ENCODE measurements at places on chromosomes 3 and 15.

GRCh38 chr15:101059381-101060341 is 140.5 kb downstream of the LRRK1 start:
- no peak for DNase-seq

DNA sequence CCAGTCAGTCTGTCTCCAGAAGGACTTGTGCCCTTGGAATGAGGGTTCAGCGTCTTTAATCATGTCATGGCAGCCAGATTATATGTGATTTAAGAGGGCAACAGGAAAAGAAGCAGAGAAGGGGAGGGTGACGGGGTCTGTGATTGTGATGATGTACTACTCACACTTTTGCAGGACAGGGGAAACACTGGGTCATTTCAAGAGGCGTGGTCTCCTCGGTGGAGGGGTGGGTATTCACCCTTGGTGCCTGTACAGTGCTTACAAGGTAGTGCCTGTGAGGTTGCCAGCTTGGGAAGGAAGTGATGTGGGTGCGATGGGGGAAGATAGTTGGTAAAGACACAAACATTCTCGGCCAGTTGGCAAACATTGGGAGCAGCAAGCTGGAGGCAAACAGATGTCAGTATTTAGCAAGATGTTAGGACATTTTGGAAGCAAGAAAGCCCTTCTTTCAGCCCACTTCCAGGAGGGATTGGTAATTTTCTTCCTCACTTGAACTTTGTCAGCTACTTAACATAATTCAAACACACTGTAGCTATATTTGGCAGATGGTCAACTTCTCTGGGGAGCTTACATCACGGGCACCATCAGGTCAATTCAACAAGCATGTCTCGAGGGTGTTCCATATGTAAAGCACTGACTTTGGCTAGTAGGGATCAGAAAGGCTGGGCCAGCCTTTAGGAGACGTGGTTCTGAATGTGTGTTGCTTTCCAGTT is 71.4 kb upstream of the ROPN1 start:
- peak; percentile 39 for DNase-seq

DNA sequence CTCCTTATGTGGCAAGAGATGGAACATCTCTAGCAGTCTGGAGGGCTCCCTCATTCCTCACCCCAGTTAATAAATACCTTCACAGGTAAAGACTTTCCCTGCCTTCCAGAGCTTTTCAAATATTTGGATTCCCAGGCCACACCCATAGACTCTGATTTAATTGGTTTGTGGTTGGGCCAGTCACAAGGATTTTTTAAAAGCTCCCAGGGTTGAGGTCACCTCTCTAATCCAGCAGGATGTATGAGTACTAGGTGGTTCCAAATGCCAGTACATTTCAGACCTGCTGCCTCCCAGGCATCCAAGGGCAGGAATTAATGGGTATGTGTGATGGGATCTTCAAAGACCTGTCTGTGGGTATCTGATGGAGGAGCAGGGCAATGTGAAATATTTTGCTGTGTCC is 312.8 kb downstream of the CLSTN2 start:
- no peak for DNase-seq

GRCh38 chr3:133956353-133956752 is 60.7 kb upstream of the RAB6B start:
- DNase-seq, result no peak

GRCh38 chr3:188106887-188107830 is 46.8 kb upstream of the LPP start:
- DNase-seq, result no peak

- DNase-seq, result no peak
Measured at GRCh38 chr3:29178809-29179793, 101.8 kb upstream of the RBMS3 start.

GRCh38 chr15:60673918-60674558 is 195.1 kb upstream of the ICE2 start:
- peak; percentile 97 for DNase-seq

GRCh38 chr3:29065211-29065785 is 215.6 kb upstream of the RBMS3 start:
- DNase-seq, result peak; percentile 75

GRCh38 chr3:126484148-126484547 is 8.5 kb upstream of the ZXDC start:
- DNase-seq, result no peak

DNA sequence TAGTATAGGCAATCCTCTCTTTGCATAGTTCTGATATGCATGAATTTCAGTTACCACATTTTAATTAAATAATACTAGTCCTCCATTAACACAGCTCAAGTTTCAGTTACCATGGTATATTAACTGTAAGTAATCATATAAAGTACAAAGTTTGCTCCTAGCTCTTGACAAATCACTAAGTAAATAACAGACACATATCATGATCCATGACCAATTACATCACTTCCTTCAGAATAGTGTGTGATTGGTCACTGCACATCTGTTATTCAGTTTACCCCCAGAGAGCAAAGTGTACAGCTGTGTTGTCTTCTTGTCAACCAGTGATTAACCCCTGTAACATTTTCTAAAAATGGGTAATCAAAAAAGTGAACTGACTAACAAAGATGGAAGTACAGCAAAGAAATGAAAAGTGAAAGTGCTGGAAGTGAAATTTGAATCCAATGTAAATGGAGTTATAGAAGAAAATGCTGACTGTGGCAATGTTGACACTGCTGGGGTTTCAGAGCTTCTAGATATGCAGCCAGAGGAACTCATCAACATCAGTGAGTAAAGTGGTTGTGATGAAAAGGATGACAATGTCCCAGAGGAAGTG is 30.2 kb upstream of the LEKR1 start:
- DNase-seq, result no peak

- no peak for DNase-seq
Measured at GRCh38 chr3:152267831-152268554, 736 bp upstream of the MBNL1 start.

DNA sequence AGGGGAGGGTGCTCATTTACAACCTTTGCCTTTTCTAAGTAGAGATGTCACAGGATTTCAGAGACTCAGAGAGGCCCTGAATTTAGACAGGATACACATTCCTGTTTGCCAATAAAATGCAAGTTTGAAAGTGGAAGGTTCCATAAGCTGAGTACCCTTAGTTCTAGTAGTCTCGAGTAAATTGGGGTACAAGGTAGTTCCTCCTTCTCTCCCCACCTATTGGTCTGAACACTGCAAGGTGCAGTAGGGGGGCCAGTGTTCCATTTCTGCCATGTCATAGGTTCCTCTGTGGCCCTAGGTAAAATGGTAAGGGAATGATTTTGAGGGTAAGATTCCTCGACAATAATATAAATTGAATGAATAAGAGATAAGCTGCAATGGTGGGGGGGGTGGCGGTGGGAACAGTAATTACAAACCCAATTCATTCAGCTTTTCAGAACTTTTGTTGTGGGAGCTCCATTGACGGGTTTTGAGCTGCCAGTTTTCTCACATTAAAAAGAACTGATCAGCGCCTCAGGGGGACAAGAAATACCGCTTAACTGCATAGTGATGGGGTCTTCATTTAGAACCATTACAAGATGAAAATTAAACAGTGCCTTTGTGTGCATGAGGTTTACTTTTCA is 5.9 kb downstream of the SOX2 start:
- DNase-seq, result no peak

DNA sequence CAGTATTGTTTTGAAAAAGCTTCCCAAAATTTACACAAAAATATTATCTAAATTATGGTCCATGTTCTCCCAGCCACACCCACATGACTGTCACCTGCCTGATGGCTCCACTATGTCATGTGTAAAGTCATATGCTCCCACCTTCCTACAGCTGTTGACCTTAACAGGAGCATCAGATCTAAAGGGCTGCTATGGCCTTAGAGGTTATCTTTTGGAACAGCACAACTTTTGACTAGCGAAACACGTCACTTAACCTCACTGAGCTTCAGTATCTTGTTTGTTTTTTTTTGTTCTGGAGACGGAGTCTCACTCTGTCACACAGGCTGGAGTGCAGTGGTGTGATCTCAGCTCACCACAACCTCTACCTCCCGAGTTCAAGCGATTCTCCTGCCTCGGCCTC is 64.4 kb downstream of the PRKAR2A start:
- DNase-seq, result no peak

DNA sequence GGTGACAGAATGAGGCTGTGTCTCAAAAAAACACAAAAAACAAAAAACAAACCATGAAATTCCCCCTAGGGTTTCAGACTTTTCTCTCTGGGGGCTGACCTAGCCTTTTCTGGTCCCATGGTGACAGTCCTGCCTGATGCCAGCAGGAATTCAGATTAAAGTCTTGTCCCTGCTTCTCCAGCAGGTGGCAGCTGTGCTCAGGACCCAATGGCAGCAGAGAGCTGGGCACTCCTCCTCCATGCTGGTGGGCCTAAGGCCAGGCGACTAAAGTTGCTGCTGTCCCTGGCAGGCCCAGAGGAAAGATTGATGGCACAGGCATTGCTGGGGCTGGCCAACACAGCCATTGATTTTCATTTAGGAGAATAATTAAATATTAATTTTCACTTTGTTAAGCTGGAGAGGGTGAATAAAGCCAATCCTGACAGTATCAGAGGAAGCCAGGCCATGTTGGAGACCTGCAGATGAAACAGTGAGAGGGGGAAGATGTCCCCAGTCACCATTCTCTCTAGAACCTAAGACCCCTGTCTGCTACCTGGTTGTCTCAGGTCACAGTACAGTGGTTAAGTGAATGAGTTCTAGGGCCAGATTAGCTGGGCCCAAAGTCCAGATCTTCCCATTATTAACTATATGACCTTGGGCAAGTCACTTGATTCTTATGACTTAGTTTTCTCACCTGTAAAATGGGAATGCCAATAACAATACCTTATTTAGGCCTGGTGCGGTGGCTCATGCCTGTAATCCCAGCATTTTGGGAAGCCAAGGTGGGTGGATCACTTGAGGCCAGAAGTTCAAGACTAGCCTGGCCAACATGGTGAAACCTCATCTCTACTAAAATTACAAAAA is 7.1 kb downstream of the CELF6 start:
- peak; percentile 67 for DNase-seq

GRCh38 chr15:70856884-70857561 is 3.1 kb upstream of the LARP6 start:
- peak; percentile 98 for DNase-seq

DNA sequence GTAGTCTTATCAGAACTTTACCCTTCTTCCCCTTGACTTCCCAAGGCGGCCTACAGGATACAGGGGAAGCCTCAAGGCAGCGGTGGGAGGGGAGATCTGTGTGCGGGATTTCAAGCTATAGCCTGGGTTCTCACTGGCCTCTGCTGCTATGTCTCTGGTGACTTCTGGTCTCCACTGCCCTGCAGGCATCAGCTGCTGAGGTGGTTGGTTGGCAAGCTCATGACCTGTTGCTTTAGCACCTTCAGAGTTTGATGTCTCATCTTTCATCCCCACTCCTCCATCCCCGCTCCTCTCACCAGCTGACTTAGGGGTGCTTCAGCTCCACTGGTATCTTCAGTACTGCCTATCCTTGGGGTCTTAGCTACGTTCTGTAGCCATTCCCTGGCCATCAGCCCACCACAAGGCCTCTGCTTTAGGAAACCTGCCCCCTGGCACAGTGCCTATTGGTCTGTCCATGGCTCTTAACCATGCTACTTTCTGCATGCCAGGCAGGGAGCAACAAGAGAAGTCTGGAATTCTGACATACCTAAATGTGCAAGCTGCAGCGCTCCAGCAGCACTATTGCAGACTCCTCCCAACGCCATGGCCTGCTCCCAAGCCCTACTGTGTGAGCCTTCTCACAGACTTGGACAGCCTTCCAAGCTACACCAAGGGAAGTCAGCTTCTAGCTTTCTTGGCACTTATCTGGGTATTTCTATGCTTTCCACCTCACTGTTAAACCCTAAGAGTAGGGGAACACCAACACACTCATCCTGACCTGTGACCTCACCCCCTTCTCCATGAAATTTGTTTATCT is 1.8 kb upstream of the YEATS2 start:
- no peak for DNase-seq

- DNase-seq, result no peak
Measured at GRCh38 chr3:26406636-26407035, 215.9 kb upstream of the LRRC3B start.

DNA sequence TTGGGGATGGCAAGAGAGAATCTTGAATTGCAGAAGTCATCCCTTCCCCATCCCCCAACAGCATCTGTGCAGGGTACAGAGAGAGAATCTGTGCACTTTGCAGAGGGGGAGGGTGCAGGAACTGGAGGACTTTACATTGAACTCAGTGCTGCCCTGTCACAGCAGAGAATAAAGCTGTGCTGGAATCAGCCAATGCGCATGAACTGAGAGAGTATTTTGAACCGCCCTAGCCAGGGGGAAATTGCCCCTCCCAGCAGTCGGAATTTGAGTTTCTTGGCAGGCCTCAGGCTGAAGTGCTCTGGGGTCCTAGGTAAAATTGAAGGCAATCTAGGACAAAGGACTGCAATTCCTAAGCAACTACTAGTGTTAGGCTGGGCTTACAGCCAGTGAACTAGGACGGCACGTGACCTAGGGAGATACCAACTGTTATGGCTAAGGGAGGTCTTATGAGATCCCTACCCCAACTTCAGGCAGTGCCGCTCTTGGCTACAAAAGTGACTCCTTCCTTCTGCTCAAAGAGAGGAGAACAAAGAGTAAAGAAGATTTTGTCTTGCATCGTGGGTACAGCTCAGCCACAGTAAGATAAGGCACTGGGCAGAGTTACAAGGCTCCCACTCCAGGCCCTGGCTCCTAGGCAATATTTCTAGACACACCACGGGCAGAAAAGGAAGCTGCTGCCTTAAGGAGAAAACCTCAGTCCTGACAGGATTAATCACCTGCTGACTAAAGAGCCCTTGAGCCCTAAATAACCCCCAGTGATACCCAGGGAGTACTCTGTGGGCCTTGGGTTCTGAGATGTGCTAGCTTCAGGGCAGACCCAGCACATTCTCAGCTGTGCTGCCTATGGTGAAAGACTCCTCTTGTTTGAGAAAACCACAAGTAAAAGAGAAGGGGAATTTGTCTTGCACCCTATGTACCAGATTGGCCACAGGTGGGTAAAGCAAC is 300.5 kb upstream of the ALCAM start:
- no peak for DNase-seq

- DNase-seq, result no peak
Measured at GRCh38 chr3:124648551-124648950, 81.7 kb upstream of the UMPS start.

DNA sequence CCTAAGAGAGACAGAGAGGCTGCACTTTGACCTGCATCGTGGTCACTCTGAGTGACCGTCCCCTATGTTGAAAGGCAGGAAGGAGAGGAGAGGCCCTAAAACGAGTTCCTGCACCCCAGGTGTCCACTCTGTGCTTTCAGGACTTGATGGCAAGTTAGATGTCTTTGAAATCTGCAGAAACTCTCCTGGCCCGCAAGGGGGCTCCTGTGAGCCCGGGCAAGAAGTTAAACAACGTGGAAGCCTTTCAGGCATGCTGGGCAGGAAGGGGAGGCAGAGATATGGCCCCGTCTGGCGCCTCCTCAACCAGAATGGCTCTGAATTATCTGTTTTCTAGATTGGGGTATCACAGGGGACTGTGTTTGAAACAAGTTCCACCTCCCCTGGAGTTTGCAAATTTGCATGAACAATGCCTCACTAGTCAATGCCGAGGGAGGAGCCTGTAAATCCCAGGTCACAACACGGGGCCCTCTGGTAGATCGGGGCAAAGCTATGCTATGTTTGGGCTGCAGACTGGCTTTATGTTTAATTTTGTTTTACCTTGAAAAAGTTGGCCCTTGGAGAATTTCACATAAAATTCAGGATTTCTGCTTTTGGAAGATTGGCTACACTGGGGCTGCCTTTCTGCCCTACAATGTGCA is 9.8 kb downstream of the CTXND1 start:
- no peak for DNase-seq
